ENCODE measurements at places on chromosomes 11 and 22.

DNA sequence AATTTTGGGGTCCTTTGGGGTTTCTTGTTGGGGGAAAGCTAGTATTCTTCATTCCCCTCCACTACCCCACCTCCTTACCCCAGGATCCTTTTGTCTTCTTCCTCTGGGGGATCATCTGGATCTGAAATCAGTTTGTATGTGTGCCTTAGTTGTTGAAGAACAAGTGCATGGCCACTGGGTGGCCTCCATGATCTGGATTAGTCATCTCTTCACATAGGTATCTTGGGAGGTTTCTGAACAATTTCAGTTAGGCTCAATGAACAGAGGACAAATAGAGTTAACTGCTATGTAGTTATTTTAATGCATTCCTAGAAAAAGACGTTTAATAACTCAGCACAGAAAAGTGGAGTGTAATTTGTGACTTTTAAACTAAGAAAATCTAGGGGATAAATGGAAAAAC, 7.1 kb upstream of the VWA5A start:
- no peak for DNase-seq

DNA sequence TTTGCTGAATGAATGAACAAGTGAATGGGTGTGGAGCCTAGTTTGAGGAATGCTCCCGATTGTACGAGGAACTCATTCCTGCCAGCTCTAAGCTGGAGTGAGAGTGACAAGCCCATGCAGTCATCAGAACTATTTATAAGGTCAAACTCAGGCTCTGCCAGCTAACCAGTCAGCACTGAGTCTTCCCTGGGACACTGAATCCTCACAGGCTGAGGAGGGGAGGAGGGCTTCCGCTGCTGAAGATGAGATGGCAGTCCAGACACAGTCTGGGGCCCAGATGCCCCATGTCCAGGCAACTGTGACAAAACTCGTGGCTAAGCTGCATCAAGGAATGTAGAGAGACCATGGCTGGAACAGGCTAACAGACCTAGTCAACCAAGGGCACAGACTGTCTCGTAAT, 4.0 kb downstream of the LRP4 start:
- DNase-seq, result no peak

DNA sequence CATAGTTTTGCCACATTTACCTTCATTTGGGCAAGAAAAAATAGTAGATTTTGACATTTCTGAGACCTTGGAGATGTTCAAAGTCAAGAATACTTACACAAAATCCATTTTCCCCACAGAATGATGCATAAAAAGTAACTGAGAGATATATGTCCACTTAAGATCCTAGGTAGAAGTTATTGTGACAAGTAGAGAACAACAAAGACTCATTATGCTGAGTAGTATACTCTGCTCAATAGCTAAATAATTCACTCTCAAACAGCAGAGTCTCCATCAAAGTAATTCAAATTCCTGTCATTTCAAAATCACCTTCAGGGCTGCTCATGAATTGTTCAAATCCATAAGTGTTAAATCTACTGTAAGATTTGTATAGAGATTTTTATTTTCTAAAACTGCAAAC, 35.3 kb downstream of the IMMP1L start:
- no peak for DNase-seq

DNA sequence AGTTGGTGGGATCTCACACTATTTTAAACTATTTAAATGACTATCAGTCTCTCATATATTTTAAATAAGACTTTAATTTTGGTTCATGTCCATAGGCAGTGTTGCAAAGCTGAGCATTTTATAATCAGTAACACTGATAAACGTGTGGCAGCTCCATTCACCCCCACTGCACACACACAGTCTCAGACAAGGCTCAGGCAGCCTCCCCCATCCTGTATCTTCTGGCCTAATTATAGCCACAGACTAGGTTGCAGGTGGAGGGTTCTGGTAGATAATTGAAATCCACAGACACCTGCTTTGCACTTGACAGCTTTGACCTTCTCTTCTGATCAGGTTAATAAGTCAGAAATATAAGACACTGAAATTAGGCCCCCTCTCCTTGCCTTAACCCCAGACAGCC, 118.5 kb upstream of the LDLRAD3 start:
- DNase-seq, result no peak

- no peak for DNase-seq
Observed at GRCh38 chr11:31823644-31824331, 12.7 kb upstream of the PAX6 start.

Measured in fibroblast of skin of left quadriceps (primary cell).